ENCODE measurements at places on chromosomes 12 and 14.

DNA sequence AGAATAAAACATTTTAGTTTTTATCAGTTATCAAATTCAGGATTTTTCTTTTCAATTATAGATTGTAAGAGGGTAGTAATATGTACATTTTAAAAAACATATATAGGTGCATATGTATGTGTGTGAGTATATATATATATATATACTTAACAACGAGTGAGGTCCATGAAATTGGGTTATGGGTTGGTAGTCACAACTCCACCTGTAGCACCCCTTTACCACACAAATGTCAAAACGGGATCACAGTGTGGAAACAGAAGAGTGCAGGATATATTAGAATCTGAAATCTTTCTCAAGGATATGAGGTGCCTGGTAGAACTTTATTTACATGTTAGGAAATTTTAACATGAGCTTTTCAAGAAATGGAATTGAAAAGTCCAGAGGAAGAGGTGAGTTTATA, 31.3 kb downstream of the MIA2 start:
- DNase-seq = no peak

- no peak for DNase-seq
Observed at GRCh38 chr14:43166163-43166562, 1340.9 kb downstream of the FSCB start.

DNA sequence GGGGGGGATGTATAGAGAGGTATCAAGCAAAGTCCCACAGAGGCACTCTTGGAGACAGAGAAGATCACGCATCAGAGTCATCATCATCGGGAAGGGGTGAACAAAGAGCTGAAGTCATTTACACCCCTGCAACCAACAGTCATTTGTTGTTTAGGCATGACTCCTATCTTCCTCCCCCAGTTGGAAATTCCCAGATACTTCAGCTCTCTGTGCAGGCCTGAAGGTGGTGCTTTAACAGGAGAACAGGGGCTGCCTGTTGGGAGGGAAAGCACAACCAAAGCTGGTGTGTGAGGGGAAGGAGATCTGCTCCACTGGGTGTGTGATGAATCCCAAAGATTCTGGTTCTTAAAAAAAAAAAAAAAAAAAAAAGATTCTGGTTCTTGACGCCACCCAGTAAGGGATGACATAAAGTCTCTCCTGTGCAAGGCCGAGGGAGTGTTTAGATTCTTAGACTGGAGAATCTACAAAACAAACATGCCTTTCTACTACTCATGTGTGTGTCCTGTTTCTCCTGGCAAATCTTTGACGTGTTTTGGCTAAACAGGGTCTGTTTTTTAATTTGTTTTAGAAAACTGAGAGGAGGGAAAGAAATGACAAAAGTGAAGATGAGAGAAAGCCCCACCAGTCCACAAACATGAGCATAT, 121.0 kb upstream of the ARHGAP5 start:
- no peak for DNase-seq

DNA sequence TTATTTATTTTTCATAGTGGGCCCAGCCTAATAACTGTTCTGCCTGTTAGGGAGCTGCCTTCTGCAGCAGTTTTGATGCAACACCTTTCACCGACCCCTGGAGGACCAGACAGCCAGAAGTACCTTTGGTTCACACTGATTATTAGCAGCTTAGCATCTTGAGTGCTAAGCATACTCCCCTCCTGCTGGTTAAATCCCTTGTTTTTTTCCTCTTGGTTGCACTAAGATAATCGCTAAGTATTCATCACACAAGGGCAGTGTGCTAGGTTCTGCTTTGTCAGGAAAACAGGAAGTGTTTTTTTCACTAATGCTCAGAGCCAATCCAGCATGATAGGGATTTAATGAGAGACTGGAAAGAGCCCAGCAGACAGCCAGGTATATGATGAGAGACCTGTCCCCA, 437.0 kb downstream of the FUT8 start:
- DNase-seq = no peak

GRCh38 chr14:68464711-68465110, 328.2 kb downstream of the ZFP36L1 start:
- no peak for DNase-seq

DNA sequence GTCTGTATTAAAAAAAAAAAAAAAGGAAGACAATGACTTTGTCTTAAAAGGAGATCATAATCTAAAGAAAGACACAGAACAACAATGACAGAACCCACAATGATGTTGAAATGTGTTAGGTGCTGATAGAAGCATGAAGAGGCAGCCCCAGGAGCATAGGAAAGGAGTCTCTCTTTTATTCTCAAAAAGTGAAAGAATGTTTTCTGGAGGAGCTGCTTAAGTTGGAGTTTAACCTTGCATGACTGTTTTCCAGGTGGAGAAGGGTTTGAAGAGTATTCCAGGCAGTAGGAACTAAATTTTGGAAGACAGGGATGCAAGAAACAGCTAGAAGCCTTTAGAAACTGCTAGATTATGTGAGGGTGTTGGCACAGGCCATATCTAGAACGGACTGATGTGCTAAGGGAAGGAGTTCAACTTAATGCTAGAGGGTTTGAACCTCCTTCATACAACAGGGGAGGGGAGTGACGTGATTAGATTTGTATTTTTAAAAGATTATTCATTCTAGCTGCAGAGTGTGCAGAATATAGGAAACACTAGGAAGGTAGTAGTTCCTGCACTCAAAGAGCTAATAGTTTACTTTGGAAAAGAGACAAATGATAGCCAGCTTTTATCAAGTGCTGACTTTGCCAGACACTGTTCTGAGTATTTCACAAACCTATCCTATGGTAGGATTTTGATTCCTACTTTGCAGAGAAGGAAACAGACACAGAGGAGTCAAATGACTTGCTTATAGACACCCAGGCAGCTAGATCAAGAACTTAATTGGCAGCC, 4.6 kb upstream of the RPL6 start:
- DNase-seq = no peak

- DNase-seq = no peak
Observed at GRCh38 chr12:13777374-13777773, 204.0 kb downstream of the GRIN2B start.

DNA sequence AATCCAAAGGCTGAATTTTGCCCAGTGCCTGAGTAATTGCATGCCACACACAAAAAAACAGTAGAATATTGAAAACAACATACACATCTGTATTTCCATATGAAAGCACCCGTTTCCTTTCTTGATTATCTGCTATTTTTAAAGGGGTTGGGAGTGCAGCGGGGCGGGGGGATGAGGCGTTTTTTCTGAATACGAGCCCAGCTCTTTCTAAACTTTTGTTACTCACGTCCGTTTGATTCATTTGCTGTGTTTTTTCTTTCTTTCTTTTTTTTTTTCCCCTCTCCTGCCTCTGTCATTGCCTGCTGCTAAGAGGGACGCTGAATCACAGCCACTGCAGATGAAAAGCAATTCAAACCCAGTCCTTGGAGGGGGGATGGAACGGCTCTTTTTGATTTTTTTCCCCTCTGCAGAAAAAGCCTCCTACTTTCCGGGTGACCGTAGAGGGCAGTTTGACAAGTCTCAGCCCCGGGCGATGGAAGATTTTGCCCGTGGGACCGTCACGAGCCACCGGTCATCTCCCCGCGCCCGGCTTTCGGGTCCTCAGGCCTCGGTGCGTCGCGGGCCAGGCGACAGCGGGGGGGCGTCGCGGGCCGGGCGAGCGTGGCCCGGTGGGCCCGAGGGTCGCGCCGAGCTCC, 572 bp upstream of the RASSF8 start:
- DNase-seq = no peak

Data from stimulated activated CD4-positive, alpha-beta T cell treated with anti-CD3 and anti-CD28 coated beads, Interleukin-1b, Interleukin-23, amount 100 ng/mL, for 1 hour (primary cell).